ENCODE measurements at places on chromosomes 4 and X.

GRCh38 chrX:23785580-23785979 is 2.6 kb downstream of the SAT1 start:
- no peak for DNase-seq

DNA sequence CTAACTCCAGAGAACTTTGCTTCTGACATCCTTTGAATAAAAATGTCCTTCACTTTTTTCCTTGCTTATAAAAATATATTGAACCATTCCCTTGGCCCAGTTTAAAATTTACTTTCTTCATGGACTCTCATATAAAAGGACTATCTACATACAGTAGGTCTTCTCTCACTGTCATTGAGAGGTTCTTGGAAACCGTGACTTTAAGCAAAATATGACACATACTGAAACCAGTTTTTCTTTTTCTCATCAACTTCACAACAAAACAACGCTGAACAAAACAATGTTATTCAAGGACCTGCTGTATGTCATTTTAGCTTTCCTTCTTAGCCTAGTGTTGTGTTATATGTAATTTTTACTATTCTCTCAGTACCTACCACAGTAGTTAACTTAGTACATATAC is 496.8 kb downstream of the CENPC start:
- DNase-seq: no peak

DNA sequence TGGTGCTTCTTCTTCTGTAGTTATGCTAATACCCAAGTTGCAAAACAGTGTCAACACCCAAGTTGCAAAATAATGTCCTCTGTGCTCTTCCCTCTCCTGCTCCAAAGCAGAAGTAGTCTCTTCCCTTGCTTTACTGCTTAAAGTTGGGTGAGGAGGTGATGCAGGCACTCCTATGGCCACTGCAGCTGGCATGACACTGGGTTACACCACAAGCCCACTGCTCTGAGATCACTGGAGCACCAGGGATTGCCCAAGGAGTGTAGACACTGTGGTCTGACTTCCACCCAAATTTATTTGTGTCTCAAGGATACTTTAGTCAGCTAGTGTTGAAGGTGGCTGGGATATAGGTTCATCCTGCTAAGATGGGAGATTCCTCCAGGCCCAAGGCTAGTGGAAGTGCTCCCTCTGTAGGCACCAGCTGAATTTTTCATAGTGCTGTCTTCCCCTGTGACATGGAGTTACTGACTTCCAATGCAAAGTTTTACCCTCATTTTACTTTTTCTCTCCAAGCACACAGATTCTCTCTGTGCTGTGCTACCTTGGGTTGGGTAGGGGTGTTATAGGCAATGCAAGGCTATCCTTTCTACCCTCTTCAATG is 196.2 kb upstream of the TENT5D start:
- no peak for DNase-seq

GRCh38 chr4:67580577-67580976 is 22.1 kb downstream of the STAP1 start:
- DNase-seq: no peak

Data from stimulated activated CD8-positive, alpha-beta memory T cell treated with anti-CD3 and anti-CD28 coated beads, Interleukin-15, amount 100 ng/mL, for 1 hour (primary cell).